ENCODE measurements at places on chromosomes 1 and 21.

GRCh38 chr21:25583370-25584130, 23.7 kb downstream of the MRPL39 start:
- no peak overlapping the region for H3K4me3 ChIP-seq
- DNase-seq = no peak
- no peaks in the 10 kb centered on the region for H3K27me3 ChIP-seq

GRCh38 chr1:203589171-203589570, 37.5 kb upstream of the ATP2B4 start:
- DNase-seq = no peak
- no peaks in the 10 kb centered on the region for H3K27me3 ChIP-seq
- no peaks in the 10 kb centered on the region for H3K36me3 ChIP-seq
- no peak overlapping the region for H3K27ac ChIP-seq
- H3K4me3 ChIP-seq = no peak overlapping the region

- no peaks in the 10 kb centered on the region for H3K36me3 ChIP-seq
- no peak overlapping the region for H3K4me3 ChIP-seq
- 0 out of 2 replicates have a peak, but pooled peaks cover 2% of the 10 kb centered on the region for H3K4me1 ChIP-seq
- DNase-seq = no peak
- no peaks in the 10 kb centered on the region for H3K27me3 ChIP-seq
Measured at GRCh38 chr1:113552244-113552643, 161.9 kb downstream of the MAGI3 start.

DNA sequence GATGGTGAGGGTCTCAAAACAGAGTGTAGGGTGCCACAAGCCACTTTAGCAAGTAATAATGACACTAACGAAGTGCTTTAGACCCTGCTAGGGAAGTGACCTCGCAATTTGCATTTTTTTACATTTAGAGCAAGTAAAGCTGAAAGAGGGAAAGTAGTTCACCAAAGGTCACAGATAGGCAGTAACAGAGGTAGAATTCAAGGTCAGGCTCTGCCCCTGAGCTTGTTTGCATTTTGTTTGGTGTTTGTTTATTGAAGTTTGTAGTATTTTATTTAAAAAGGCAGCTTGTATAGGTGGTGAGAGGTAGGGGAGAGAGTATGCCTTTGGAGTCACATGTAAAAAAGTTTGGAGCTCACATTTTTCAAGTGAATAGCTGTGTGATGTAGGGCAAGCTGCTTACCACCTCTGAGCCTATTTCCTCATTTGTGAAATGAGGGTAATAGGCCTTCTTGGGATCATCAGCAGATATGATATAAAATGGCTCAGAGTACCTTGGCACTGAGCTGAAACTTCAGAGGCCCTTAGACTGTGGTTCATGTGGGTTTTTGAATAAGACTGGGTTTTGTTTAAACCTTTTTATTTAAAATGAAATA, 142.5 kb downstream of the TRABD2B start:
- 0 out of 2 replicates have a peak, but pooled peaks cover 2% of the 10 kb centered on the region for H3K4me1 ChIP-seq
- H3K4me3 ChIP-seq = no peak overlapping the region
- H3K27me3 ChIP-seq = no peaks in the 10 kb centered on the region
- H3K27ac ChIP-seq = no peak overlapping the region

DNA sequence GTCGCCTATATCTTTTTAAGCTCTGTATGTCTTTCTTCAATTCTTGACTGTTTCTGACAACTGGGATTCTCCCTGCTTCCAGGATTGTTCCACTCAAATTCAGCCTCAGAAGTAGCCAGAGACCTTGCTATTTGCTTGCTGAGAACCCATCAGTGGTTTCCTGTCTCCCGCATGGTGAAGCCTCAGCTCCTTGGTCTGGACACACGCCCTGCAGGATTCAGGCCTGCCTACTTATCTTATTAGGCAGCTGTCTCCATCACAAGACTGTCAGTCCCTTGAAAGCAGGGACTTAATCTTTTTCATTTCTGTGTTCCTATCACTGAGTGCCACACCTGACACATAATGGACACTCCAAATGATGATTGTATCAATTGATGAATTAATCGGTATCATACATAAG, 175.3 kb downstream of the PLPP3 start:
- H3K27me3 ChIP-seq = no peaks in the 10 kb centered on the region
- no peaks in the 10 kb centered on the region for H3K36me3 ChIP-seq
- no peak overlapping the region for H3K27ac ChIP-seq
- no peak overlapping the region for H3K4me3 ChIP-seq
- DNase-seq = no peak

DNA sequence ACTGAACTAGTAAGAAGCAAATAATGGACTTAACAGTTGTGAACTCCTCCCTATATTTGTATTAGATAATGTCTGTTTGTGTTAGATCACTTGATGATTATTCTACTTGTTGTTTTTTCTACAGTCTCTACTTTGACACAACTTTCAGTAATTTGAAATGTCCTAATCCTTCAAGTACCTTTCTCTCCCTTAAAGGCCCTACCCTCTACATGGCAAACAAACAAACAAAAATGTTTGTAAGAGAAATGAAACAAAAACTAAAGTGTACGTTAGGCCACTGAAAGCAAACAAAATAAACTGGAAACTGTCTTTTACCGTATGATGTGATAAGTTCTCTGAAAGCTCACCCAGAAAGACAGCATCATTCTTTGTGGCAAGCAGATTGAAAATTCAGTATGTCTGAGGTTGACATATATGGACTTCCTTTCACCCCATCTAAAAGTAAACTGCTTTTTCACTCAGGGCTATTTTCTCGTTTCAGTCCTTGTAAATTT, 255.9 kb upstream of the SNX7 start:
- H3K36me3 ChIP-seq = no peaks in the 10 kb centered on the region
- H3K27me3 ChIP-seq = no peaks in the 10 kb centered on the region
- H3K27ac ChIP-seq = no peak overlapping the region
- H3K4me3 ChIP-seq = no peak overlapping the region

- H3K36me3 ChIP-seq = no peaks in the 10 kb centered on the region
- no peak overlapping the region for H3K27ac ChIP-seq
- H3K4me1 ChIP-seq = peaks cover 5% of the 10 kb centered on the region
Measured at GRCh38 chr1:156393095-156393494, 24.1 kb downstream of the RHBG start.

- no peaks in the 10 kb centered on the region for H3K36me3 ChIP-seq
- H3K4me3 ChIP-seq = no peak overlapping the region
- DNase-seq = no peak
- H3K27me3 ChIP-seq = no peaks in the 10 kb centered on the region
Measured at GRCh38 chr1:222547260-222547614, 667 bp downstream of the HHIPL2 start.

GRCh38 chr1:1169429-1170214, 4.1 kb upstream of the TTLL10 start:
- H3K4me1 ChIP-seq = no peaks in the 10 kb centered on the region
- no peak overlapping the region for H3K27ac ChIP-seq

GRCh38 chr1:70948396-70949017, 99.1 kb downstream of the PTGER3 start:
- H3K4me1 ChIP-seq = no peaks in the 10 kb centered on the region
- H3K36me3 ChIP-seq = no peaks in the 10 kb centered on the region
- no peak overlapping the region for H3K4me3 ChIP-seq
- DNase-seq = no peak
- H3K27ac ChIP-seq = no peak overlapping the region

- no peak overlapping the region for H3K27ac ChIP-seq
- DNase-seq = no peak
- no peaks in the 10 kb centered on the region for H3K4me1 ChIP-seq
- no peak overlapping the region for H3K4me3 ChIP-seq
Measured at GRCh38 chr1:18817316-18817715, 42.1 kb downstream of the TAS1R2 start.

- H3K36me3 ChIP-seq = no peaks in the 10 kb centered on the region
- no peaks in the 10 kb centered on the region for H3K27me3 ChIP-seq
- H3K4me1 ChIP-seq = no peaks in the 10 kb centered on the region
- DNase-seq = no peak
Measured at GRCh38 chr21:44438531-44439210, 16.6 kb upstream of the LRRC3 start.

GRCh38 chr1:5994713-5995621, 2.7 kb upstream of the NPHP4 start:
- H3K4me3 ChIP-seq = no peak overlapping the region
- no peak for DNase-seq
- peaks cover 3% of the 10 kb centered on the region for H3K36me3 ChIP-seq
- no peaks in the 10 kb centered on the region for H3K4me1 ChIP-seq

GRCh38 chr1:6473974-6474814, 8.2 kb upstream of the TNFRSF25 start:
- DNase-seq = no peak
- no peak overlapping the region for H3K4me3 ChIP-seq
- H3K27ac ChIP-seq = no peak overlapping the region
- peaks cover 3% of the 10 kb centered on the region for H3K4me1 ChIP-seq

DNA sequence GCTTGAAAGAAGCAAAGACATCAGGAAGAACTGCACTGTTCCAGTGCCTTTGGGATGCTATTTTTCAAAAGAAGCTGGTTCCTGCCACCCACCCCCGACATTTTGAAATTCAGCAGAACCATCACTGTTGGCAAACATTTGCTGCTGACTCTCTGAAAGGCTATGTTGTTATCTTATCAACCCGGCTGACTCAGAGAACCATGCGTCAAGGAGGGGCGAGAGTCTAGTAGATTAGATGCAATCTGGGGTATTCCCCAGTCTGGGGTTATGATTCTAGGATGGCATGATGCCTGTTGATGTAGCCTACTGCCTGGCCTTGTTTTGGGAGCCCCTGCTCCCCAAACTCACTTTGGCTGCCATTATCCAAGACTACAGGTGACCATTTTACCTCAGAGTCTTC, 267.8 kb upstream of the RUNX1 start:
- DNase-seq = no peak
- H3K36me3 ChIP-seq = no peaks in the 10 kb centered on the region
- no peaks in the 10 kb centered on the region for H3K4me1 ChIP-seq
- H3K27me3 ChIP-seq = no peaks in the 10 kb centered on the region

GRCh38 chr1:198977909-198978308, 339.1 kb downstream of the PTPRC start:
- H3K27ac ChIP-seq = no peak overlapping the region
- no peaks in the 10 kb centered on the region for H3K36me3 ChIP-seq
- no peaks in the 10 kb centered on the region for H3K27me3 ChIP-seq
- peaks cover 3% of the 10 kb centered on the region for H3K4me1 ChIP-seq
- H3K4me3 ChIP-seq = no peak overlapping the region
- DNase-seq = no peak

DNA sequence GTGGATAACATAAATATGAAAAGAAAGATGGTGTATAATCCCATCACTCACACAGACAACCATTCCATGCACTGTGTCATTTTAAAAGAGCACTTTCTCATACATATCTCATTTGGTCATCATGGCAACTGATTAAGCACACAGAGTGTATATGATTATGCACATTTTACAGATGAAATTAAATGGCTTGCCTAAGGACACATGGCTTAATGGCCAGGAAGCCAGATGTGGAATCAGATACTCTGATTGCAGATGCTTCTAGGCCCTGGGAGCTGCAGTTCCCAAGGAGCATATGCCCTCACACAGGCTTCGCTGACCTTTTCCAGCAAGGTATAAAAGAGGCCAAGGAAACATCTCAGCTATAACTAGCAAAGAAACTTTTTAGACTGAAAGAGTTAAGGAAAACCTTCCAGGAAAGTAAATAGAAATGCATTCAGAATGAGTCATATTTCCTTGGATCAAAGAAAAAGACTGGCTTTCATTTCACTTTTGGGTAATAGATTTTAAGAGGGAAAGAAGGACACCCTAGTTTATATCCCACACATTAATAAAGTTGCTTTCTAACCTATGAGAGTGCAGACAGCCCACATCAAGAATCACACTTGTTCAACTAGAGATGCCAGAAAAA, 19.6 kb upstream of the FAM89A start:
- H3K4me1 ChIP-seq = no peaks in the 10 kb centered on the region
- no peak overlapping the region for H3K4me3 ChIP-seq
- H3K27ac ChIP-seq = no peak overlapping the region
- no peaks in the 10 kb centered on the region for H3K27me3 ChIP-seq

GRCh38 chr1:117093091-117093534, 28.4 kb downstream of the TRIM45 start:
- peaks cover 4% of the 10 kb centered on the region for H3K4me1 ChIP-seq
- peak overlapping the region; percentile 41 for H3K27ac ChIP-seq
- no peak overlapping the region for H3K4me3 ChIP-seq
- peaks cover 77% of the 10 kb centered on the region for H3K36me3 ChIP-seq
- no peaks in the 10 kb centered on the region for H3K27me3 ChIP-seq

DNA sequence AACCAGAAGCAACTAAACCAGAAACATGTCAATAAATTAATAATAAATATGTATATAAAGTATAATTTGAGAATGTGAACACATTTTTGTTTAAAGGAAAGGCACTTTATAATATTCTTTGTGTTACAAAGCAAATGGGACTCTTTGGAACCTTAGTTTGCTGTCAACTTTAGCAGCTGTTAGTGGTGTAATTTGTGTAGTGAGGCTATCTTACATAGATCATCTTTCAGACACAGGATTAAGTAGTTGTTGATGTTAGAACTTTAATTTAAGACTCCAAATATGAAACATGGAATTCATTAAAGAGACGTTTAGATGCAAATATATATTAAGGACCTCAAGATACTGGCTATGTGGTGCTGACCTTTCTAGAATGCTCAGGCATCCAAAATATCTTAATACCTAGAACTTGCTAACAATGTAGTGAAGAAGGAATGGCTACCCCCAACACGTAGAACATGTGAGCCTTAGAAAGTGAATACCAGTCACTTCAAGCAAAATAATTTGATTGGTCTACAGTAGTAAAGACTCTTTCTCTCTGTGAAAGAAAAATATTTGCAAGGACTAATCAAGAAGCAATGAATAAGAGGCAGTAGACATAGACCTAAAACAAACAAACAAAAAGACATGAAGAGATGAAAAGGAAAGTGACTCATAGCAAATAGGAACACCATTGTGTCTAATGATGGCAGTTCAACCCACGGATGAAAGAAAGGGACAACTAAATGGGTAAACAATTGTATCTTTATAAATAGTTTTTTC, 811.4 kb downstream of the USP25 start:
- no peak overlapping the region for H3K4me3 ChIP-seq
- H3K27me3 ChIP-seq = no peaks in the 10 kb centered on the region
- H3K36me3 ChIP-seq = no peaks in the 10 kb centered on the region
- H3K4me1 ChIP-seq = no peaks in the 10 kb centered on the region

GRCh38 chr21:43854773-43855633, 10.0 kb upstream of the AGPAT3 start:
- no peak overlapping the region for H3K4me3 ChIP-seq
- DNase-seq = no peak
- no peaks in the 10 kb centered on the region for H3K27me3 ChIP-seq
- no peak overlapping the region for H3K27ac ChIP-seq

- no peaks in the 10 kb centered on the region for H3K27me3 ChIP-seq
- no peak for DNase-seq
- H3K4me3 ChIP-seq = no peak overlapping the region
- no peak overlapping the region for H3K27ac ChIP-seq
- no peaks in the 10 kb centered on the region for H3K4me1 ChIP-seq
- no peaks in the 10 kb centered on the region for H3K36me3 ChIP-seq
Measured at GRCh38 chr1:244139655-244140054, 88.6 kb downstream of the ZBTB18 start.

- no peaks in the 10 kb centered on the region for H3K4me1 ChIP-seq
- no peak overlapping the region for H3K4me3 ChIP-seq
- no peak for DNase-seq
- no peaks in the 10 kb centered on the region for H3K27me3 ChIP-seq
- H3K36me3 ChIP-seq = no peaks in the 10 kb centered on the region
Measured at GRCh38 chr1:236638945-236639344, 34.6 kb upstream of the HEATR1 start.

- no peak overlapping the region for H3K4me3 ChIP-seq
- no peak for DNase-seq
- H3K27me3 ChIP-seq = peaks cover 8% of the 10 kb centered on the region
- H3K36me3 ChIP-seq = no peaks in the 10 kb centered on the region
Measured at GRCh38 chr1:226628612-226629155, 80.1 kb downstream of the STUM start.

- peak overlapping the region; percentile 47 for H3K4me3 ChIP-seq
- H3K4me1 ChIP-seq = no peaks in the 10 kb centered on the region
- H3K36me3 ChIP-seq = peaks cover 2% of the 10 kb centered on the region
- H3K27me3 ChIP-seq = no peaks in the 10 kb centered on the region
- no peak overlapping the region for H3K27ac ChIP-seq
Measured at GRCh38 chr1:41487126-41488039, 2.9 kb upstream of the EDN2 start.

Measured in H9 (cell line).